ENCODE measurements at places on chromosomes 1 and 21.
A peak's percentile ranks its signal among the peaks of the same experiment; 100 is the strongest.

- DNase-seq: no peak
Measured at GRCh38 chr1:76065270-76065669, 9.3 kb upstream of the ST6GALNAC3 start.

DNA sequence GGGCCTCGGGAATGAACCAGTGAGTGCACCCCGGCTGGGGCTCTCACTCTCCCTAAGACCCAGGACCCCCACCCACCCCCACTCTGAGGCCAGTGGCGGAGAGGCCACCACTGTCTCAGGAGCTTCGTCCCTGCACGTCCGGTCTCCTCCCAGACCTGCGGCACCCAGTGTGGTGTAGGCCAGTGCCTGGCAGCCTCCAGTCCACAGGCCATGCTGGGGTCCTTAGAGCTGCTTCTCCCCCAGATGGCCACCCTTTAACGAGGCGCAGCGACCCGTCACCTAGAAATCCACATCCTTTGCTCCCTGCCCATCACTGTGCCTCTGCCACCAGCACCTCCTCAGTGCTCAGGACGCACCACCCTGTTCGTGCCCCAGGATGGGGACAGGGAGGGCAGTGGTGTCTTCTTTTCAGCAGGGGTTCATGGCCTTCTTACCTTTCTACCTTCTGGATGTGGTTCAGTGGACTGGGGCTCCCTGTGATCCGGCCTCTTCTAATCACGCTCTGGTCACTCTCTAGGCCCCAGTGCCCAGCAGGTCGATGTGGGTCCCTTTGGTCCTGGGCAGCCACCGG, 131.9 kb upstream of the ARHGEF16 start:
- DNase-seq: no peak

GRCh38 chr1:36397083-36397377, 678 bp downstream of the LSM10 start:
- DNase-seq: no peak

- no peak for DNase-seq
Measured at GRCh38 chr1:179808503-179808902, 65.4 kb downstream of the FAM163A start.

DNA sequence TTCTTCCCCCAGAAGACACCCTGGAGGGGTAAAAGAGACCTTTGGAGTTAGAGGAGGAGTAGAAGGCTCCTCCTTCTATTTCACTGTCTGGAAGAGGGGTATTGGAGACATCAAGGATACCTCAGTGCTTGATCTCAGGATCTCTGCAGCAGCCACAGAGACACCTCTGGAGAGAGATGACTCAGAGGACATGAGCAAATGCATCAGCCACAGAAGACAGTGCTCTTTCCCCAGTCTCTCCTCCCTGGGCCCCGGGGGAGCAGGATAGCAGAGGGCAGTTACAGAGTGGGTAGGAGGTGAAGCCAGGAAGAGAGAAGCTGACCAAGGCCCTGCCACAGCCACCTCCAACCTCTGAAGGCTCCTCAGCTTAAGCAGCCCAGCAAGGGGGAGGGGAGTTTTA, 15.3 kb upstream of the TEDDM1 start:
- peak; percentile 4 for DNase-seq

- DNase-seq: no peak
Measured at GRCh38 chr1:171877701-171878100, 36.4 kb downstream of the DNM3 start.

- no peak for DNase-seq
Measured at GRCh38 chr21:44890338-44890931, 16.9 kb upstream of the PTTG1IP start.

DNA sequence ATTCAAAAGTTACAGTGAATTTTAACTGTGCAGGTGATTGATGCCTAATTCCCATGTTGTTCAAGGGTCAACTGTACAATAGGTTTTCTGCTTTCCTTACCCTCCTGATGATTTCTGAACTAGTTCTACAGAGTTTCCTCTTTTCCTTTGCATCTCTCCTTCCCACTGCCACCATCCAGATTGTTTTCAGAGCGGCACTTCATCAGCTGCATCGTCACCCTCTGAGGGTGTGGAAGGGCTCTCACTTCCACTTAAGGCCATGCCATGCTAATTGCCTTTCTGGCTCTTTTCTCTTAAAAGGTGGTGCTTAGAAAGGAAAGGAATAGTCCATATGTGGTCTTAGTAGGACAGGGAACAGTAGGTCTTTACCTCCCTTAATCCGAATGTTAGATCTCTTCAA, 39.1 kb downstream of the DISC1 start:
- no peak for DNase-seq

GRCh38 chr1:21961799-21962198, 15.0 kb upstream of the CELA3B start:
- no peak for DNase-seq

- no peak for DNase-seq
Measured at GRCh38 chr1:201143726-201144635, 10.3 kb downstream of the TMEM9 start.

GRCh38 chr1:240098534-240098933, 6.9 kb downstream of the FMN2 start:
- DNase-seq: no peak

GRCh38 chr21:42254651-42255601, 36.0 kb downstream of the ABCG1 start:
- DNase-seq: no peak

DNA sequence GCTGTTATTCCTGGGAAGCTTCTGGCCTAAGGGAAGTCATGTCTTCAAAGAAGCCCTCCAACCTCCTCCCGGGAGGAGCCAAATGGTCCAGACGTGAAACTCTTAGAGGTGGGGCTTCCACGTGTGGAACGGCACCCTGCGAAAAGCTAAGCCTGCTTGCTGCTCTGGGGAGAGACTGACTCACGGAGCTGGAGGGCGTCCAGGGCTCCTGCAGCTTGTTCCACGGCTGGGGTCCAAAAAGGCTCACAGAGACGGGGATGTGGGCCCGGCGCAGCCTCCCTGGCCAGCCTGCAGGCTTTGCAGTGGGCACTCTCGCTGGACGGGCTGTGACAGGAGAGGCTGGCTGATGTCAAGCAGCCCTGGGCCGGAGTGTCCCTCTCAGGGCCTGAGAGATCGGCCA, 105.1 kb downstream of the COLGALT2 start:
- no peak for DNase-seq

GRCh38 chr1:68624233-68624632, 127.4 kb upstream of the DEPDC1 start:
- no peak for DNase-seq

GRCh38 chr1:29975036-29975694, 738.8 kb downstream of the PTPRU start:
- no peak for DNase-seq

- DNase-seq: no peak
Measured at GRCh38 chr1:15262706-15263105, 15.7 kb downstream of the FHAD1 start.

DNA sequence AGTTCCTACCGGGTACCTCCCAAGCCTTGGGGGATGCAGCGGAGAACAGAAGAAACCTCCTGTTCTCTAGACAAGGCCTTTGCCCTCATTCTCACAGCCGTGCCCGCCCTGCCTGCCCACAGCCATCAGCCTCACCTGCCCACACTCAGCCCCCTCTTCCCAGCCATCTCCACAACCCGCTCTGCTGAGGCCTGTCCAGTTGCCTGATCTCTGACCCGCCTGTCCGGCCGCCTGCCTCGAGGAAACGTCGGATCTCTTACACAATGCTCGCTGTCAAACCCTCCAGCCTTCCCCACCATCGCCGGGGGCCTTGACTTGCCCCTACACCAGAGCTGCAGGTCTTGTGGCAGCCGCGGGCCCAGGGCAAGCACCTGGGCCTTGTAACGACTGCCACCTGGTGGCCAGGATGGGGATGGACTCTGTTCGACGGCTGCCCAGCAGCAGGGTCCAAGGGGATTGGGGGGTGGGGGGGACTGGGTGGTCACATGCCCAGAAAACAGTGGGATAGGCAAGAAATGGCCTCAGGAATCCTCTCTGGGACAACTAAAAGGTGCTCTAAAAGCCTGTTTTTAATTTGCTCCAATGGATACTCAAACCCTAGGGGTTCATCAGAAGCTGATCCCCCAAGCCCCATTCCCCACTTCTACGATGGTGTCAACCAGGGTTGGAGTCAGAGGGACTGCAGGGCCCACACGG, 31.0 kb downstream of the SLC45A1 start:
- DNase-seq: peak; percentile 72

DNA sequence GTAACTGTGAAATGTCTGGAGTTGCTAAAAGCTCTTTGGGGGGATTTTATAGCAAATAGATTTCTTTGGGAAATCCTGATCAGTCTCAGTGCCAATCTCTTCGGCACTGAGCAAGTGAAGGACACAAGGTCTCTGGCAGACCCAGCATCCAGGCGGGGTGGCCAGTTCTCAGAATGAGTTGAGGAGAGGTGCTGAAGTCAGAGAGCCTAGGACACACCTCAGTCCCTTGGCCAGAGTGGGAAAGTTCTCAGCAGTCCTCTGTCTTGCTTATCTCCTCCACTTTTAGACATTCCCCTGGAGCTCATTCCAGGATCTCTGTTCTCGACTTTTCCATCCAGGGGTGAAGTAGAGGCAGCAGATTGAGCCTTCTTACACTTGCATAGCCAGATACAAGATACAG, 6.7 kb downstream of the HLX start:
- DNase-seq: no peak

DNA sequence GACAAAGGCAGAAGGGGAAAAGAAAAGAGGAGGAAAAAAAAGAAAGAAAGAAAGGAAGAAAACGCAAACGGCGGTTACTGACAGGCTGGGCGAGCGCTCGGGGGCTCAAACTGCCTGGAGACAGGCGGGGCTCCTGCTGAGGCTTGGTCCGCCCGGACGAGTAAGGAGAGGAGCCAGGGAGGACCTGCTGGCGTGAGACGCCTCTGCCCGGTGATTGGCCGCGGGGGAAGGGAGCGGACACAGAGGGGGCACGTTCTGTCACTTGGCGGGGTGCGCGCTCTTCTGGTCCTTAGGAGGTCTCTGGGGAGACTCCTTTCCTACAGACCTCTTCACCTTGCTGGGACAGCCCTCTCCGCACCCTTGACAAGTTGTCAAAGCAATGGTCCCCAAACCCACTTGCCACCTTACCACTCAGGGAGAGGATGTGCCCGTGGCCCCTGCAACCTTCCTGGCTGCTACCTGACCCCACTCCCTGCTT, 791 bp upstream of the PIK3R3 start:
- no peak for DNase-seq

DNA sequence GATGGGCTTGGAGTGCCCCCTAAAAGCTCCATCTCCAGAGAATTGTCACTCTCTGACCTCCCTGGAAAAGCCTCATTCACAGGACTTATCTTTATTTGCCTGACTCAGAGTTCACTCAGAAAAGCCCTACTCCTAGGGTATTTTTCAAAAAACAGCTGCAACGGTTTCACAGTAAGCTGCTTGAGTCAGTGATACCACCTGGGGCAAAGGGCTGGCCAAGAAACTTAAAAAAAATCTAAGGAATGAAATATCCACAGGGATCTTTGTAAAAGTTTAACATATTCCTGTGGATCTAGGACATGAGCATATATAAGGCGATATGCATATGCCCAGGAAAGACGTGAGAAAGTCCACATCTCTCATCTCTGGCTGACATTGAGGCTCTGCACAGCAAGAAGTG, 33.8 kb upstream of the TSPAN2 start:
- no peak for DNase-seq

DNA sequence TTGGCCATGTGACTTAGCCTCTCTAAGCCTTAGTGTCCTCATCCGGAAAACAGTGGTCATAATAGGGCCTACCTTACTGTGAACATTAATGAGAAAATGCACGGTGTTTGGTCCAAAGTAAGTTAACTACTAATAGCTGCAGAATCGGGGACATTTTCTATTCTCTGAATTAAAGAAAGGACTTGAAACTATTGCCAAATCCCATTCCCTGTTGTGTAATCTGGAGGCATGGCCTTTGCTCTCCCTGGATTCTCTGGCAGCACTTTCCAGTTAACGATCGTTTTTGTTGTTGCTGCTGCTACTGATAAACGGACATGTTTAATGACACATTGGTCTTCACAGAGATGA, 30.5 kb downstream of the FMO4 start:
- no peak for DNase-seq

- no peak for DNase-seq
Measured at GRCh38 chr1:186768906-186769305, 59.8 kb upstream of the PLA2G4A start.

DNA sequence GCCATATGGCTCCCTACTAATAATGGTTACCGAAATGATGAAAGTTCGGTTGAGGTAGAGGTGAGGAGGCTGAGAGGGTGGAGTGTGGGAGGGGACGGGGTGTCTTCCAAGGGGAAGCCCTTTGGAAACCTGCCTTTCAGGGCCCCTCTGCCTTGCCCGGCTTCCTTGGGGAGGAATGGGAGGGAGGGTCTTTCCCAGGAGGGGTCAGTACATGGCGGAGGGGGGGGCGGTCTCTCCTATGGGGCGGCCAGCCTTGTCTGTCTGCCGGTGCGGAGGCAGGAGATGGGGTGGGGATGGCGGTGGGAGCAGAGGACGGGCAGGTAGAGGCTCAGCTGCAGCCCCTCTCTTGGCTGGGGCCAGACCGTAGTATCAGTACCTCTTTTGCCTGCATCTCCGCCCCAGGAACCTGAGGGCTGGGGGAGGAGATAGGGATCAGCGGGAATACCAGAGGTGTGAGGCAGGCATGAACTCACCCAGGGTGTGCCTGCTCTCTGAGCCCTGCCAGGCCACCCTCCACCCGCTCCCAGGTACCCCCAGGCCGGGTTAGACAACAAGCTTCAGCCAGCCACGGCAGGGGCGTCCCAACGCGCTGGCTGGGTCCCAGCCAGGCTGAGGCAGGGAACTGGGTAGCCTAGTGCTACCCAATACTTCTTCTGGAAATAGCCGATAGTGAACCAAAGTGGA, 79.4 kb upstream of the POU3F1 start:
- DNase-seq: no peak

DNA sequence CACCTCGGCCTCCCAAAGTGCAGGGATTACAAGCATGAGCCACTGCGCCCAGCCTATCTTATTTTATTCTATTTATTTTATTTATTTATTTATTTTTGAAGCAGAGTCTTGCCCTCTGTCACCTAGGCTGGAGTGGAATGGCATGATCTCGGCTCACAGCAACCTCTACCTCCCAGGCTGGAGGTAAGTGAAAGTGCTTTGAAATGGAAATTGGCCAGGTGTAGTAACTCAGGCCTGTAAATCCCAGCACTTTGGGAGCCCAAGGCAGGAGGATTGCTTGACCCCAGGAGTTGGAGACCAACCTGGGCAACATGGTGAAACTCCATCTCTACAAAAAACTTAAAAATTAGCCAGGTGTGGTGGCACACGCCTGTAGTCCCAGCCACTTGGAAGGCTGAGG, 5.1 kb upstream of the DSTYK start:
- no peak for DNase-seq

- no peak for DNase-seq
Measured at GRCh38 chr21:40689840-40690360, 157.1 kb downstream of the DSCAM start.

All from activated CD4-positive, alpha-beta T cell treated with anti-CD3 and anti-CD28 coated beads, Interleukin-2, amount 50 U/mL, for 48 hours (primary cell).